ENCODE measurements at places on chromosomes 5 and 9.

- DNase-seq = no peak
These were observed 496.2 kb downstream of the ARHGEF28 start for GRCh38 chr5:74122175-74122574.

- DNase-seq = no peak
These were observed 44.8 kb downstream of the NACC2 start for GRCh38 chr9:136050266-136050700.

DNA sequence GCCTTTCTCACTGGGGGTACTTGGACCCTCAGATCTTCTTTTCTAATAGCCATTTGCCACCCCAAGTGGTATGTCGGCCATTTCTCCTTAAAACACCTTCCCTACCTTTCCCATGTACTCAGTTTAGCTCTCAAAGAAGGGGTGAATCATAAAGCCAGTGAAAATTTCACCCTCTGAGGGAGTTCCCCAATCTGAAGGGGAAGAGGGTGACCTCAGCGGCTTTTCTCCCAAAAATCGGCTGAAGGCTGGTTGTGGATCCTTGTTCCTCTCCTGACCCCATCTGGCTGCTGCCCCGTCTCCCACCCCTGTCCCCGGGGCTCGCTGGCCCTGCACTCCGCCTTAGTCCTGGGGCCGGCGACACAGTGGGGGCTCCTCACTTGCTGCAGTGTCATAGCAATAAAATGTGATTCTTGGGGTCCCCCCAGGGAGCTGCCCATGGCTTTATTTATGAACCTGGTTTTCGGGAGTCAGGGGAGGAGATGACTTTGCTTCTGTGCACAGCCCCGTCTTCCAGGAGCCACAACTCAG, 17.3 kb upstream of the LTC4S start:
- no peak for DNase-seq

DNA sequence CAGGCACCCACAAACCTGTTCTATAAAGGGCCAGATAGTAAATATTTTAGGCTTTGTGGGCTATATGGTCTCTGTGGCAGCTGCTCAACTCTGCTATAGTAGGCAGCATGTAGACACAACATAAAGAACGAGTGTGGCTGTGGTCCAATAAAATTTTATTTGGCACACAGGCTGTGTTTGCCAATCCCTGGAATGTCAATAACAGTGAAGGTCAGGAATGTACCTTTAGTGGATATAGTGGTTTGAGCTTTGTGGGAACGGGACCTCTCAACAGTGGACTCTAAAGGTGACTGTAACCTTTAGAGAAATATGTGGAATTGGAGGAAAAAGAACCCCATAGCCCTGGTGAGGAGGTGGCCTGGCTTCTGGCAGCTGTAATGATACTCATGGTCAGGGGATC, 145.2 kb downstream of the MAST4 start:
- no peak for DNase-seq

DNA sequence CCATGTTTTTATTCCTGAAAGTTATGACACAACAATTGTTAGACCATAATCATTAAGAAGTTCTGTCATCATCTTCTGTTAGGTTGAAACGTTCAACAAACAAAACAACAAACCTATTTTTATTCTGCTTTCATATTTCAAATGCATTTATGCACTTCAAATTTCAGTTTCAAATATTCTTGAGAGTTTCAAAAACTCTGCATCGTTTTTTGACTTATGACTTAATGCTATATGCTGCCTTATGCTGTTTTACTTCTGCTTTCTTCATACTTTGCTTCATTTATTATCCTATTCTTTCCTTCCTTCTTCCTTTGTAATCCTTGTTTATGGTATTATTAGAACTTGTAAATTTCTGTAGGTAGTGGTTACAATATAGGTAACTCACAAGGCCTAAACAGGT, 95.0 kb downstream of the PCSK1 start:
- DNase-seq = no peak

- no peak for DNase-seq
These were observed 147.3 kb downstream of the SGCD start for GRCh38 chr5:156474251-156474650.

DNA sequence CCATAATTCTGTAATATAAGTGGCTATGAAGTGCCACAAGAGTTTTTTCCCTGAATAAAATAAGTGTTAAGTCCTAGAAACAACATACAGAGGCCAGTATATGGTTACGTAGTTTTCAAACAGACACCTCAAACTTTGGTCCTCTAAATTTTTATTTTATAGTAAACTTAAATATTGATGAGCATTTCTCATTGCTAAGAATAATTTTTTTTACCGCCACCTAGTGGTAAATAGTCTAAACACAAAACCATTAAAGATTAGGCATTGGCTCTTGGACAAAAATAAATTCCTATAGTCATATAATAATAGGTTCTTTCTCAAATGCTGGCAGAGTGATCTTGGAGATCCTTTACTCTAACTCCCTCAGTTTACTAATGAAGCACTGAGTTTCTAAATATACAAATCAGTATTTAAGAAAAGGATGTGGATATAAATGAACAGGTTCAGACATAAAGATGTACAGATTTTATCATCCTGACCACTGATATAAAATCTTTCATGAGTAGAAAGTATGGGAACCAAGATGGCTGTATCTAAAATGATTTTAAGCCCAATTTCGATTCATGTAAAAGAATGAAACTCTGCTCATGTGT, 136.2 kb downstream of the FANCC start:
- DNase-seq = no peak

GRCh38 chr9:109320331-109320741, 523 bp downstream of the EPB41L4B start:
- DNase-seq = no peak

DNA sequence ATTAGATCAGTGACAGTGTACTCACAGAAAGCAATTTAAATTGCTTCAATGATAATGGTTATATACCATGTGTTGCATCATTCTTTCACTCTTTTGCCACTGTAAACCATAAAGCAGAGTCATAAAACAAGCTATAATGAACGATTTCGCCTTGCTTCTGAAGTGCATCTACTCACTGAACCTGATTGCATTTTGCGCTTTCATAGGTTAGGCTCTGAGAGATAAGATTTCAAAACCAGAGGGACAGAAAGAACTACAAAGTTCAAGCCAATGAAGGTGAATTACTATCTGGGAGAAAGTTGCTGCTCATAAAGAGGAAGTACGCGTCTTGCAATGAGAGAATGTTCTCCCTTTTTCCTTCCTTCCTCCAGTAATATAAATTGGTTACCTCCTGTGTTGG, 412.7 kb downstream of the CETN3 start:
- DNase-seq = no peak

- no peak for DNase-seq
These were observed 24.7 kb upstream of the GLRX start for GRCh38 chr5:95847261-95847592.

DNA sequence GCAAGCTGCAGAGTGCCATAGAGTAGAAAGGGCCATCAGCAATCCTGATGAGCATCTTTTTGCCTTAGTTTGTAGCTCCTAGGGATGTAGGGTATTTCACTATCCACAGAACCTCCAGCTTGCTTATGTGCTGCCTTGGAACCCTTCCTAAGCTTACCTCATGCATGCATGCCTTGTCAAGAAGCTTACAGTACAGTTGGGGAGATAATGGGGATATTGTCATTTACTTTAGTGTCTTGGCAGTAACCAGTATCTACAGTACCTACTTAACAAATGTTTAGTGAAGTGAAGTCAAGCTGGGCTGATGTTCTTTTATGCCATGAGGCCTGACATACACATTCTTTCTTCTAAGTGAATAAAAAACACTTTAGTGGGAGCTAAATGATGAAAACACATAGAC, 164.6 kb upstream of the PPP1R2B start:
- no peak for DNase-seq

- no peak for DNase-seq
These were observed 3.6 kb downstream of the PSMB7 start for GRCh38 chr9:124411514-124412227.

DNA sequence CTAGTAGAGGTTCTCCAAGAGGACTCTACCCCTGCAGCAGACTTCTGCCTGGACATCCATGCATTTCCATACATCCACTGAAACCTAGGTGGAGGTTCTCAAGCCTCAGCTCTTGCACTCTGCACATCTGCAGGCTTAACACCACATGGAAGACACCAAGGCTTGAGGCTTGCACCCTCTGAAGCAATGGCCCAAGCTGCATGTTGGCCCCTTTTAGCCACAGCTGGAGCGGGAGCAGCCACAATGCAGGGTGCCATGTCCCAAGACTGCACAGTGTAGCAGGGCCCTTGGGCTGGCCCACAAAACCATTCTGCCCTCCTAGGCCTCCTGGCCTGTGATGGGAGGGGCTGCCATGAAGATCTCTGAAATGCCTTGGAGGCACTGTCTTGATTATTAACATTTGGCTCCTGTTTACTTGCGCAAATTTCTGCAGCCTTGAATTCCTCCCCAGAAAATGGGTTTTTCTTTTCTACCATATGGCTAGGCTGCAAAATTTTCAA, 123.2 kb upstream of the VCAN start:
- DNase-seq = no peak

GRCh38 chr5:169909945-169910344, 70.3 kb downstream of the INSYN2B start:
- DNase-seq = no peak
